ENCODE measurements at places on chromosomes 12 and 14. TPM values are rescaled to one million over a fixed set of nuclear protein-coding genes. Genes with fewer than 3 reads are reported as not detected.

- DNase-seq, result no peak
Measured at GRCh38 chr12:64976131-64976530, 145.0 kb downstream of the WIF1 start.

- DNase-seq, result no peak
Measured at GRCh38 chr14:88952901-88953300, 128.4 kb downstream of the TTC8 start.

The OAS1 gene
- total RNA-seq, result 13.8 TPM

The ST8SIA1 gene
- total RNA-seq, result 3.0 TPM

The STYK1 gene
- total RNA-seq, result not detected
